ENCODE measurements at places on chromosomes 3 and 15.

- no peak for DNase-seq
Measured at GRCh38 chr3:69178838-69179739, 56.7 kb upstream of the LMOD3 start.

GRCh38 chr3:126022741-126023359 is 53.9 kb downstream of the ROPN1B start:
- no peak for DNase-seq

- DNase-seq = peak; percentile 67
Measured at GRCh38 chr15:41811432-41812195, 16.3 kb upstream of the JMJD7 start.

DNA sequence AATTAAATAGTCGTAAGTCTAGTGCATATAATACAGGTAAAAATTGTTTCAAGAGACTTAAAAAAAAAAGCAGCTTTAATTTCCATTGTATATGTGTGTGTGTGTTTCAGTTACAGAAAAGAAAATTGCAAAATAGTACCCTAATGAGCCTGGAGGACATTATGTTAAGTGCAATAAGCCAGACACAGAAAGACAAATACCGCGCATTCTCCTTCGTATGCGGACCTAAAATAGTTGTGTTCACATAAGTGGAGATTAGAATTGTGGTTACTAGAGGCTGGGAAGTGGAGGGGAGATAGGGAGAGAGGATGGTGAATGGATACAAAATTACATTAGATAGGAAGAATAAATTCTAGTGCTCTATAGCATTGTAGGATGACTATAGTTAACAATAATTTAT is 3.6 kb downstream of the MESD start:
- no peak for DNase-seq
